ENCODE measurements at places on chromosomes 4 and X.

- no peak for DNase-seq
These were observed 88.2 kb upstream of the USP9X start for GRCh38 chrX:40996886-40997530.

GRCh38 chr4:70945452-70946055 lies 43.4 kb downstream of the MOB1B start:
- no peak for DNase-seq

GRCh38 chr4:61068745-61069144 lies 131.4 kb upstream of the ADGRL3 start:
- DNase-seq: no peak

GRCh38 chrX:54423161-54423888 lies 16.9 kb upstream of the TSR2 start:
- no peak for DNase-seq

DNA sequence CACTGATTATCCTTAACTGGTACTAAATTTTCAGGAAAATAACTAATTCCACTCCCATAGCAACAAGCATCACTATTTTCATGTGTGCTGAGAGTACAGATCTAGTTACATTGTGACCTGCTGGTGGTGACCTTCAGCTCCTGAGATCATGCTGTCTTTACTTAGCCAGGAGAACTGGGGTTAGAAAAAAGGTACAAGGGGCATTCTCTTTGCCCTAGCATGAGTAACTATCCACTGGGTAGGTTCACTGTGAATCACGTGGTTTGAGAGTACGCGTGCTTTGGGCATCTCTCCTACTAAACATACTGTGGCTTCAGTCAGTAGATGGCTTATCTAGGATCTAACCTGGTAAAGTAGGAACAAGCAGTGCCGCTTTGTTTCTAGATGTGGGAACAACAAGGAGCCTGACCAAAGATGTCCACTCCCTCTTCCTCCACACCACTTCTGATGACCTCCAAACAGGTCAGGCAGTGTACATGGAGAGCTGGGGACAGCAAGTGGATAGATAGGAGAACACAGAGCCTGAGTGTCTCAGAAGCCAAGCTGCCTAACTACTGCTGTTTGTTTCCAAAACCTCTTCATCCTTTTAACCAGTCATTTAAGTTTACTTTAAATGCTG lies 90.2 kb downstream of the CBR4 start:
- no peak for DNase-seq

DNA sequence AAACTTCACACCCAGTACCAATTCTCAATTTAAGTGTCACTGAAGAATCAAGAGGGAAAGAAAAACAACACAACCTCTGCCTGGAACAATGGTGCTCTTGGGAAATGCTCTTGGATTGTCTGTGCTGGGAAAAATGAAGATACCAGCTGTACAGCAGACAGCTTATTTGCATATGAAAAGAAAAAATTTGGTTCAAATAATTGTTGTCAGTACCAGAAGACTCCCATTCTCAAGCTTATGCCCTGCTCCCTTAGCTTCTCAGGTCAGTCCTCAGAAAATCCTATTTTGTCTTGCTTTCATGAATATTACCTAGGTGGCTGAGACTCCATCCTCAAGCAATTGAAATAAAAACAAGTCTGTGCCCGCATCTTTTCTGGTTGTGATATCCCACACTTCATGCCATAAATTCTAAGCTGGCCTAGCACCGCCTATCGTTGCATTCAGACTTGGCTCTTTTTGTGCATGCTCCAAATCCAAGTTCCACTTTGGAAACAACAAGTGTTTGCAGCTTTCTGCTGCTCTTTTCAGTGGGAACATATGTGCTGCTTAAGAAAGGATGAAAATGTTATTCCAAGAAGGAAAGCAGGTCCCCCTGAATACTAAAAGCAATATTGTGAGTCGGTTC lies 431.6 kb downstream of the INPP4B start:
- no peak for DNase-seq

DNA sequence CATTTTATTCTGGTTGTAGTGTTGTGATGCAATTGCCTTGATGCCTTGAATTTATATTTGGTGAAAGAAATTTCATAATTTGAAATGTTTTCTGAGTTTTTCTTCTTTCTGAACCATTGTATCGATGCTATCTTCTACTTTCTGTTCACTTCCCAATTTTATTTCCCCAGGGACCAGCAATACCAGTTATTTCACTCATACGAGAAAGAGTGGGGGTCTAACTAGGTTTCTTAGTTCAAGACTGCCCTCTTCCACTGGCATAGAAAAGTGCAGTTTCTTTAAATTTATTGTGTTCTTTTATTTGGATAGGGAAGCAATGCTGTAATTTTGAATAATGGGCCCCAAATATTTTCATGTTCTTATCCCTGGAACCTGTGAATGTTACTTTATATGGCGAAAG lies 544.0 kb upstream of the ADGRL3 start:
- no peak for DNase-seq

GRCh38 chr4:144362366-144362765 lies 221.8 kb upstream of the GYPA start:
- DNase-seq: no peak

GRCh38 chr4:138409670-138410069 lies 167.5 kb upstream of the SLC7A11 start:
- DNase-seq: no peak

DNA sequence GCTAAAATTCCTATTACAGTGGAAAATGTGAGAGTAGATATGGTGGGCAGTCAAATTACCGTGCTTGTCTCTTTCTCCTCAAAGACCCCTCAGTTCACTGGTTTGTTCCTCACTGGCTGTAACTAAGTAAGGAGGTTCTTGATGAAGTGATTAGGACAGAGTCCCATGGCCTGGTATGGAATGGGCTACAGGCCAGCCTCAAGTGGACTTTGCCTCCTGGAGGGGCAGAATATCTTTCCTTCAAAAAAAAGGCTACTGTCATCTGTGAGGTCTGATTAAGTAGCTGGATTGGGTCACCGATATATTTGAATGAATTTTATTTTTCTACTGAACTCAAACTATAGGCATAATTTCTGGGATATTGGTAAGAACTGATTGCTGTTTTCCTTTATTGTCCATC lies 38.5 kb upstream of the TMEM164 start:
- no peak for DNase-seq

DNA sequence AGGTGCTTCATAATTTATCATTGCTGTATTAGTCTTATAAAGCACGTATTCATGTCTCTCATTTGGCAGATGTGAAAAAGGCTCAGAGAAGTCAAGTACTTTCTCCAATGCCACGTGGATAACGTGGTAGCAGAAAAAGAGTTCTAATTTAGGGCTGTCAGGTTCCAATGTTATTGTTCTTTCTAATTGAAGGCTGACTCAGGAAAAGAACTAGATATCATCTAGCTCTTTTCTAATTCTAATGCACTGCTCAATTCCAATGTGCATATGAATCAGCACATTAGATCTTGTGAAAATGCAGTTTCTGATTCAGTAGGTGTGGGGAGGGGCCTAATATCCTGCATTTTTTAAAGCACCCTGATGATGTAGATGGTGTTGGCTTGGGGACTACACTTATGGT lies 22.8 kb downstream of the AGA start:
- no peak for DNase-seq

DNA sequence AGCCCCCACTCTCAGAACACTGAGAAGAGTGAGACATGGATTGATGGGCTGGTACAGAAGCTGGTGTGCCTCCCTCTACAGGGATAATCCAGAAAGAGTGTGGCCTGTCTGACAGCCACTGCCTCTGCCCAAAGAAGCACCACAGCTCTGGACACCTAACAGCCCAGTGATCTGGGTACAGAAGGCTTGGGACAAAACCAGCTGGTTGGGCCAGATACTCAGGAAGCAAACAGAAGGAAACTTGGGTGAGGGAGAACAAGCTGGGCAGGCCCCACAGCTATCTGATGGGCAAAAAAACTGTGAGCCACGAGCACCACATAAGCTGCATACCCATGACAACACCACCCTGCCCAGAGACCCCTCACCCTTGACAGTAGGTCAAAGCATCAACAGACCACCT lies 46.9 kb downstream of the TMPRSS11F start:
- no peak for DNase-seq

DNA sequence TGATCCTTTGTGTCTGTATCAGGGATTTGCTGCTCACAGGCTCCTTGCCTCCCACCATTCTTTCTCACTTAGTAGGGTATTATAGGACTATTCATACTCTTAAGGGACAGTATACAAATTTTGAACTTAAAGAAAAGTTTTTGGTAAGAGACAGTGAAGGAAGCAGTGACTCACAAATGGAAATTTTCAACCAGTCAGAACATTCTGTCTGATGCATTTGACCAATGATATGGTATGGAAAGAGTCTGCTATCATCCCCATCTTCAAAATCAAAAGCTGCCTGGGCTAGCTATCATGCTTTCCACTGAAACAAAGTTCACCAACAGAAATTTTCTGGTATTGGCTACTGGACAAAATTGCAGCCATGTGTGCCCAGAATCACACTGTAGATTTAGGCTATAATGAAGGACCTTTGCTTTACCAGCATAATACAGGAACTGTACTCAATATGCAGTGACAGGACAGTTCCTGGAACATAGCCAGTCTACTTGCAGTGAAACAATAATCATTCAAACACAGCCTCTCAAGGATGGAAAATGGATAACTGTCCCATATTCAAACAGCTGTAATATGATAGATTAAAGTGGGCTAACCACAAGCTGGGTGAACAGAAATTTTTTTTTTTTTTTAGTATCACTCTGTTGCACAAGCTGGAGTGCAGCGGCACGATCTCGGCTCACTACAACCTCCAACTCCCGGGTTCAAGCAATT lies 109.0 kb upstream of the ACSL4 start:
- no peak for DNase-seq

DNA sequence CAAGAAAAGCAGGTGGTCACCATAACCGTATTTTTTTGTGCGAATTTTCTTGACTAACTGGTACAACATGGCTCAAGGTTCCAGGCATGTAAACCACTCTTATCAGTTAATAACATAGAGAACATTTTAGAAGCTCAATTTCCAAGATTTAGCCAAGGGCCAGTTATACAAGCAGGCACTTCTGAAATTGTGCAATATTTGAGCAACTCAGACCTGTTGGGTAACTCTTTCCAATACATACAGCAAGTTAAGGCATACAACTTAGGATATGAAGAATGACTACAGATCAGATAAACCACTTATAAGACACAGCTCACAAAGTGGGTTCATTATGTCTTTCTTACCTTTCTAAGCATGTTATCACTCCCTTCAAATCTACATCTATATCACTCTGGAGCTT lies 43.9 kb downstream of the ZNF280C start:
- no peak for DNase-seq

- no peak for DNase-seq
These were observed 91.4 kb upstream of the FAM241A start for GRCh38 chr4:112053825-112054350.

DNA sequence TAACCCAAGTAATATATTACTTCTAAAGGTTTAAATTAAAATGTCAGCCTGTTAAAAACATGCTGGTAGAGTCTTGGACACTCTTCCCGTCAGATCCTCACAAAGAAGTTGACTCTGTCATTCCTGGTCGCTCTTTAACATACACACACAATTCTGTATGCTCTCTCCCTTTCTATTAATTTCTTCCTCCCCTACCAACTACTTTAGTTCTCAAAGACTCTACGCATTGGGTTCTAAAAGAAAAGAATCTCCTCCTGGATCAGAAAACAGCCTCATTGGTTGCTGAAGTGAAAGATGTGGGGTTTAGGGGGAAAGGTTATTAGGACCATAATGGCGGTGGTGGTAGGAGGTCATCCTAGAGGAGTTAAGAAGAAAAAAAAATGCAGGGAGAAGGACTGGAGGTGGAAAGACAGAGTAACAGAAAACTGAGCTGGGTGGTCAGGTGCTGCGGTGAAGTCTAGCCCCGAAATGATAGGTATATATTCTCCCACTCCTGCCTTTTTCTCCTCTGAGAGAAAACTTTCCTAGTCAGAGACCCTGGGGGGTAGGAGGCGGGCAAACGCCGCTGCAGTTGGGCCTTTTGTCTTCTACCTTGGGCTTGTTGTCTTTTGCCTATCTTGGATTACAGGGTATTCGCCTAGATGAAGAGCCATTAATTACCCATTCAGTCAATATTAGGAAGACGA lies 5.2 kb upstream of the PITX2 start:
- DNase-seq: no peak

GRCh38 chr4:120672558-120673147 lies 249.9 kb downstream of the PRDM5 start:
- DNase-seq: no peak

DNA sequence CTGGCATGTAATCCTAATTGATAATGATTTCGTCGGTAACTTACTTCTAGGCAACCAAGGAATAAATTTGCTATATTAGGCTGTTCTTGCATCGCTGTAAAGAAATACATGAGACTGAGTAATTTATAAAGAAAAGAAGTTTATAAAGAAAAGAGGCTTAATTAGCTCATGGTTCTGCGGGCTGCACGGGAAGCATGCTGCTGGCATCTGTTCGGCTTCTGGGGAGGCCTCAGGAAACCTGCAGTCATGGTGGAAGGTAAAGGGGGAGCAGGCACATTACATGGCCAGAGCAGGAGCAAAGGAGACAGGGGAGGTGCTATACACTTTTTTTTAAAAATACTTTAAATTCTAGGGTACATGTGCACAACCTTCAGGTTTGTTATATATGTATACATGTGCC lies 290.2 kb downstream of the STK32B start:
- DNase-seq: no peak

- DNase-seq: no peak
These were observed 1.1 kb upstream of the SLBP start for GRCh38 chr4:1713003-1713851.

DNA sequence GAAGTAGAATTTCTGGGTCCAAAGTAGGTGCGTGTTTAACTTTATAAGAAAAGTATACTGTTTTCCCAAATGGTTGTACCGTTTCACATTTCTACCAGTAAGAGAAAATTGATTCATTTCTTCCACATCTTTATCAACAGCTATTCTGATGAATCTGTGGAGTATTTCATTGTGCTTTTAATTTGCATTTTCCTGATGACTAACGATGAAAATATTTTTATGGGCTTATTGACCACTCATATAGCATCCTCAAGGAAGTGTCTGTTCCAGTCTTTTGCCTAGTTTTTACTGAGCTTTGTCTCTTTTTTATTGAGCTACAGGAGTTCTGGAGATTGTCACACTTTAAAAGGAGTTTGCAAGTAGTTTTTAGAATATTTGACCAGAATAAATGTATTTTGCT lies 92.6 kb downstream of the ASB9 start:
- no peak for DNase-seq
